ENCODE measurements at places on chromosomes 1 and 21. TPM values are rescaled to one million over a fixed set of nuclear protein-coding genes. Genes with fewer than 3 reads are reported as not detected.
A peak's percentile ranks its signal among the peaks of the same experiment; 100 is the strongest.

DNA sequence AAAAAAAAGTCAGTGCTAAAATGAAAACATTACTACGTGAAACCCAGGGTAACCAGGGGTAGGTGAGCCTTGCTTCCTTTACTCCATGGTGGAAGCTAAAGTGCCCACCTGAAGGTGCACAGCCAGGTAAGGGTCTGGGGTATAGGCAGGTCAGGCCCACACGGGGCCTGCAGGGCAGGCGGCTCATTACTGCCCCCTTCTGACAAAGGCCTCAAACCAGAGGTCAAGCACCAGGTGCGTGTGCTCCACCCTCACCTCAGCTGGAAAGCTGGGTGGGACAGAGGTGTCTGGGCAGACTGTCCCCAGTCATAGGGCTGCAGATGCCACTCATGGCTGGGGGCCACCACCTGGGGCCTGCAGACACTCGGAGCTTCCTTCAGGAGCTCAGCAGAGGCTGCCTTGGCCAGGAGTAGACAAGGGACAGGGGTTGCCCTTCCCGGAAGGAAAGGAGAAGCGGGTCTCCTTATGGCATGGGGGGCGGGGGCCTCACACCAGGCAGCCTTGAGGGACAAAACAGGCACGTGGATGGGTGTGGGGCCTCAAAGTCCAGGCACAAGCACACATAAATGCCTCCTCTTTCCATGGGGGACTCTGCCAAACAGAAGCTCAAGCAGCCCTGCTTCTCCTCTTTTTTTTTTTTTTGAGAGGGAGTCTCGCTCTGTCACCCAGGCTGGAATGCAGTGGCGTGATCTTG lies 36.2 kb downstream of the ACOT7 start:
- no peaks in the 10 kb centered on the region for H3K36me3 ChIP-seq
- H3K27ac ChIP-seq = no peak overlapping the region
- H3K4me1 ChIP-seq = peaks cover 33% of the 10 kb centered on the region
- H3K27me3 ChIP-seq = no peaks in the 10 kb centered on the region
- DNase-seq = no peak

PRUNE1 gene
- total RNA-seq = 78.8 TPM

- H3K27ac ChIP-seq = peak overlapping the region; percentile 71
- DNase-seq = no peak
- no peaks in the 10 kb centered on the region for H3K27me3 ChIP-seq
- no peak overlapping the region for H3K4me3 ChIP-seq
These were observed 65.9 kb upstream of the GADD45A start for GRCh38 chr1:67619080-67619479.

SLAMF6 gene
- 1.3 TPM for total RNA-seq

DNA sequence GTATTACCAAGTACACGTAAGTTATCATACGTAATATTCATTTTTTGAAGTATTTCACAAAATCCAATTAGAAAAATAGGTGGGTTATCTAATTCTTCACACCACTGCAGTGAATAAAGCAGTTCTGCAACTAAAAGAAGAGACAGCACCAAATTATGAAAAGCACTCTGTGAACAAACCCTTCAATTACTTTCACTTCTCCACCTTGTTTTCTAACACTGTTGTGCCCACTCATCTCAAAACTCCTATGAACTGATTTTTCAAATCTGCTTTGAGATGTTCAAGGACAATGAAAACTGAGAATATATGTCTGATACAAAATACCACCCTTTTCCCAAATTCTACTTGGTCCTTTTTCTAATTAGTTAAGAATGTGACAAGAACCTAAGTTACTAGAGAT lies 39.4 kb downstream of the LTN1 start:
- no peak overlapping the region for H3K27ac ChIP-seq
- no peaks in the 10 kb centered on the region for H3K27me3 ChIP-seq
- H3K4me1 ChIP-seq = no peaks in the 10 kb centered on the region
- no peak overlapping the region for H3K4me3 ChIP-seq
- DNase-seq = no peak

GRCh38 chr1:96971849-96972602 lies 250.4 kb downstream of the PTBP2 start:
- no peaks in the 10 kb centered on the region for H3K4me1 ChIP-seq
- no peaks in the 10 kb centered on the region for H3K27me3 ChIP-seq
- H3K36me3 ChIP-seq = no peaks in the 10 kb centered on the region
- no peak for DNase-seq
- no peak overlapping the region for H3K27ac ChIP-seq
- no peak overlapping the region for H3K4me3 ChIP-seq

DNA sequence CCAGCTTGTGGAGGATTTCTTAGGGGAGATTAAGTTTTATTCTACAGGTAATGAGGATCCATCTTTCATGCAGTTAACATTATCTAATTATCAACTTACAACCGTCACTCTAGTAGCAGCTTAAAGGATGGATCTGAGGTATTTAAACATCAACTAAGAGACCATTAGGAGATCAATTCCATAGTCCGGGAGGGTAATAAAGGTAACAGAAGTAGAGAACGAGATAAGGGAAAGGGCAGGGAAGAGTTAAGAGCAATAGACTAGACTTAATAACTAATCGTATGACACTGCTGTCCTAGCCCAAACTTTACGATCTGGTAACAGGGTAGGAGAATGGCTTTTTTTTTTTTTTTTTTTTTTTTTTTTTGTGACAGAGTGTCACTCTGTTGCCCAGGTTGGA lies 19.5 kb upstream of the CCDC17 start:
- DNase-seq = no peak
- no peaks in the 10 kb centered on the region for H3K4me1 ChIP-seq
- no peak overlapping the region for H3K27ac ChIP-seq
- H3K4me3 ChIP-seq = no peak overlapping the region
- no peaks in the 10 kb centered on the region for H3K27me3 ChIP-seq

DNA sequence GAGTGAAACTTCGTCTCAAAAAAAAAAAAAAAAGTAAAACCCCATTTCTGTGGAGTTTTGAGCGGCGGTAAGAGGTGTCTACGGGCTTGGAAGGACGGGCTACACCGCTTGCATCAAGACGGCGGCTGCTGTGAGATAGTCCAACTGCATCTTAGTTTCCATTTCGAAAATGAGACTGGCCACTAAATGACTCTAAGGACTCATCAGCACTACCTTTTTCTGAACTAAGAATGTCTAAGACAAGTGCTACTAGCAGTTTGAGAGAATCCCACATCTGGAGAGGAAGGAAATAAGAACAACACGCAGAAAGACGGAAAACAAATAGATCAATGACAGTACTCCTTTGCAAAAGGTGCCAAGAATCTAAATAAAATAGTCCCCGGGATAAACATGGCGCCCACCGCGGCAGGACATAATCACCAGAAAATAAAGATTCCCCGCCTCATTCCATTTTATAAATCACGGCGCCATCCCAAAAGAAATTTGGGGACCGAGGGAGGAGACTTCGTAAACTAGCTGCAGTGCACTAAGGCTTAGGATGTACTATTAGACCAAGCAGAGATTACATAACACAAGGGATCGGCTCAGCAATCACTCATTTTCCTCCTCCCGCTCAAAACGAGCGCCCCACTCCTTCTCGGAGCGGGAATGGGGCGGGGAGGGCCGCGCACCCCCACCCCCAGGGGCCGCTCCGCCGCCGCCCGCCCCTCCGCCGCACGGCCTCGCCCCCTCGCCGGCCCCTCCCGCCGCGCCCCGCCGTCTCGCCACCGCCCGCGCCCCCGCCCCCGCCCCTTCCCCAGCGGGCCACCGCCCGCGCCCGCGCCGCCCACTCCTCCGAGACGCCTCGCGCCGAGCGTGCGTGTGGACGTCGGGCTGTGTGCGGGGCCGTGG lies 1.1 kb downstream of the POGZ start:
- peak; percentile 64 for DNase-seq
- H3K27me3 ChIP-seq = no peaks in the 10 kb centered on the region
- no peak overlapping the region for H3K4me3 ChIP-seq
- H3K27ac ChIP-seq = peak overlapping the region; percentile 86
- no peaks in the 10 kb centered on the region for H3K36me3 ChIP-seq

AUNIP gene
- total RNA-seq = not detected

- no peak overlapping the region for H3K27ac ChIP-seq
- H3K4me3 ChIP-seq = no peak overlapping the region
- no peaks in the 10 kb centered on the region for H3K27me3 ChIP-seq
- no peaks in the 10 kb centered on the region for H3K36me3 ChIP-seq
- no peak for DNase-seq
- no peaks in the 10 kb centered on the region for H3K4me1 ChIP-seq
These were observed 139.8 kb downstream of the DMRTB1 start for GRCh38 chr1:53598966-53599365.

PAQR6 gene
- total RNA-seq = 1.7 TPM

DNA sequence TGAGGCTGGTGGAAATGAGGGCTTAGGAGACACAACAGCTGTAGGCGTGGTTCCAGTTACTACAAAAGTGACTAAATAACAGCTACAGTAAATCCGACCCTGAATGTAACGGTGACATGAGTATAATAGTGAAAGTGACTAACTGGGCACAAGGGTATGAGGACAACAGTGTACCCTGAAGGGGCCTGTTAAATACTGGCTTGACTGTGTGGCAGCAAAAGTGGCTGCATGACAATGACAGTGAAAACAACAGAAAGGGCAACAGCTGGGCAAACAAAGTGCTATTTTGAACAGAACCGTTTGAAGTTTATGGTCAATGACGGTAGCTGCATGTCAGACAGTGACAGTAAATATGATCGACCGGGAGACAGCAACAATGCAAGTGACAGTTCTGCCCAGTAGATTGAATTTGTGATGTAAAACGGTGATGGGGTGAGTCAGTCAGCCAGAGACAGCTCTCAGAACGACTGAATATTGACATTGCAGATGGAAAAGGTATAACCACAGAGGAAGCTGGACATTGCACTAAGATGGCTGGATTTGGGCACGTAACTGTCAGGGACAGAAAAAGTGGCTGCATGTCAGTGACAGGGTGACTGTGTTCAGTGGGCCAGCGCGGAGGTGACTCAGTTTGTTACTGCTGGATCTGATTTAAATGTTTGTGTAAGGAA lies 1.2 kb upstream of the ZBTB40 start:
- DNase-seq = no peak
- H3K27ac ChIP-seq = no peak overlapping the region
- H3K4me3 ChIP-seq = no peak overlapping the region
- H3K36me3 ChIP-seq = no peaks in the 10 kb centered on the region
- peaks cover 17% of the 10 kb centered on the region for H3K4me1 ChIP-seq
- H3K27me3 ChIP-seq = no peaks in the 10 kb centered on the region

DNA sequence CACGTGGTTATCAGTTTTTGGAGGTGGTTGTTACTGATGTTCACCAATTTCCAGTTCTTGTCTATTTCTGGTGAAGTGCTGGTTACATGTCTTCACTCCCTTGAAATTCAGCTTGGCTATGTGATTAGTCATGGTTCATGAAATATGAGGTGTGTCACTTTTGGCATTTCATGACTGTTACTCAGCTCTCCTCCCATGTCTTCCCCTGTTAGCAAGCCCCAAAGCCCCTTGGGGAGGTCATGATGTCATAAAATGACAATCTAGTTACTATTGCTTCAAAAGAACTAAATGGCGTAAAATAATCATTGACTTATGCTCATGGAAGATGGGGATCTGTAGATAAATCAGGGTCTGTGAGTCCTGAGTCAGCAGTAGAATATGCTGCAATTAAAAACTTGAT lies 425.1 kb downstream of the SETD4 start:
- no peaks in the 10 kb centered on the region for H3K27me3 ChIP-seq
- DNase-seq = no peak
- no peaks in the 10 kb centered on the region for H3K36me3 ChIP-seq
- no peak overlapping the region for H3K27ac ChIP-seq
- H3K4me1 ChIP-seq = no peaks in the 10 kb centered on the region

DNA sequence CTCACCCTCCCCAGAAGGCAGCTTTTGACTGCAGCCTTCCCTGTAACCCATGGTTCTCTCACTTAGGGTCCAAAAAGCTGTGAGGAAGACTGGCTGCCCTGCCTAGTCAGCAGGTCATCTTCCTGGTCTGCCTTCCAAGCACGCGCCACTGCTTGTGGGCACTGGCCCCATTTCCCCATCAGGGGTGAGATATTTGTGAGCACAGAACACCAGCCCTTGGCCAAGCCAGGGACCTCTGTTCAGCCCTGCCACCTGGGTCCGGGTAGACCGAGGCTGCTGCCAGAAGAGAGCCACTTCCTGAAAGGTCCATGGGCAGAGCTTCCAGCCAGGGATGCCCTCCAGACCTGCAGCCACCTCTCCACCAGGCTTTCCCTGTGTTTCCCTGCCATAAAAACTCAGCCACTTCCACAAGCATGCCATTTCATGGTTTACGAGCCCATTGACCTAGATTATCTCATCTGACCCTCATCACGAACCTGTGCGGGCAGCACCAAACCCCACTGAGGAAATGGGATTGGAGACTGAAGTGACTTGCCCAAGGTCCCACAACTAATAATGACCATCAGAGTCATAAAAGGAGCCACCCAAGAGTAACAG lies 40.5 kb downstream of the GLIS1 start:
- no peak for DNase-seq
- H3K36me3 ChIP-seq = no peaks in the 10 kb centered on the region

AIRE gene
- total RNA-seq = not detected

DNA sequence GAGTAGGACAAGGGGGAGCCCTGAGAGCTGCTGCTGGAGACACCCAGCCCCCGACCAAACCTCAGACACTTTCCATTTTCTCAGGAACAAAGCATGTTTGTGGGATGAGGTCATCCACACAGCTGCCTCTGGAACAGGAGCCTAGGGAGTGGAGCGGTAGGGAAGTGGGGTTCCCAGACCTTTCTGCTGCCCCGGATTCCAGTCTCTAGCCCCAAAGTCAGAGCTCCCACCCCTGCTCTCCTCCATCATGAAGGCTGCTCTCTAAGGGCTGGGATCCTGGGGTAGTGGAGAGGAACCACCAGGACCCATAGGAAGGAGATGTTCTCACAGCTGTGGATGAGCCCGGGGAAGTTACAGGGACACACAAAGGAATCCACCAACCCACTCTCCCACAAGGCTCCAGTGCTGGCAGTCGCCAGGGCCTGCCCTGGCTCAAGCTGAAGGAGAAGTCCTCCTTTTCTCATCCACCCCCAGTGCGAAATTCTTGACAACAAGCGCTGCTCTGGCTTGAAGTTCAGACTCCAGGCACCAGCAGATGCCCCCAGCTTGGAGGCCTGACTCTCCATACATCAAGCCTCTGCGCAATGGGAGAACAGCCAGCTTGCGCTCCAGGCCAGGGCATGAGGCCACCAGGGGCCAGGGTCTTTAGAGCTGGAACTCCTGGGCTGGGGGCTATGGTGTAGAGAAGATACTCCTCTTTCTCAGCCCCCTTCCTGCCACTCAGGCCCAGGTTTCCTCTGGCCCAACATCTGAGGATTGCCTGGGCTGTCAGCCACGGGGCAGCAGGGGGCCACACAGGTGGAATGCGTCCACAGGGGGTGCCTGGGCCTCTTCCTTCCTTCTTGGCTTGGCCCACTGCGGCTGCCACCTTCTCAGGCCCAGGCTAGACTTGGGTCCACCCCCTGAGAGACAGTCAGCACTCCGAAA lies 4.5 kb downstream of the FHL3 start:
- H3K36me3 ChIP-seq = no peaks in the 10 kb centered on the region
- H3K4me1 ChIP-seq = peaks cover 19% of the 10 kb centered on the region
- no peak overlapping the region for H3K4me3 ChIP-seq
- DNase-seq = no peak
- H3K27me3 ChIP-seq = no peaks in the 10 kb centered on the region

- no peak overlapping the region for H3K4me3 ChIP-seq
- DNase-seq = no peak
These were observed 319.5 kb upstream of the USP24 start for GRCh38 chr1:55534565-55535121.

Measured in thyroid gland (tissue), 4 donors.